ENCODE measurements at places on chromosomes 16 and 17.

- no peak for DNase-seq
Observed at GRCh38 chr16:73286346-73287267, 238.7 kb upstream of the ZFHX3 start.

DNA sequence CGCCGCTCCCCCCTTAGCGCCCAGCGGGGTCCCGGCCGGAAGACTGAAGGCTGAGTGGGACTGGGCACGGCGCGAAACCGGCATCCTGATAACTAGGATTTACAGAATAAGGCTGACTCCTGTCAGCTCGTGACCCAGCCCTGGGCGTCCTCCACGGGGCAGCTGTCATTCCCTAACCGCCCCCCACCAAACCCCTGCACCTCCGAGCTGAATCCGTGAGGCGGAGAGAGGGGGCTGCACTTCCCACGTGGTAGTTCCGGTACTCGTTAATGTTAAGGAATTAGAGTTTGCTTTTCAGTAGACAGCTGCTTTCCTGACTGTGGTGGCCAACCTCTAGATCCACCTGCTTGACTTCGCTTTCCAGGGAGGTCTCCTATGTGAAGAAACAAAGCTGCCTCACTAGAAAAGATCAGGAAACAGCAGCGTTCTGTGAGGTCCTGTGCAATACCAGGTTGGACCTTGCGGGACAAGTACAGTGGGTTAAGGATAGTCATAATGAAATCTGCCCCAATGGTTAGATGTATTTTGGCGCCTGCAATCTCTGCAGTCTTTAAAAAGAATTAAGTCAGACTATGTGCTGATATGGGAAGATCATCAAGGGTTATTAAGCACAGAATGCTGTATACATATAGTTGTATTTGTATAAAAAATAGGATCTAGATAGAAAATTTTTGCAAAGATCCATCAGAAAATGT is 1.1 kb upstream of the WBP2 start:
- DNase-seq: no peak

- no peak for DNase-seq
Observed at GRCh38 chr16:26747760-26748159, 319.0 kb upstream of the C16orf82 start.

DNA sequence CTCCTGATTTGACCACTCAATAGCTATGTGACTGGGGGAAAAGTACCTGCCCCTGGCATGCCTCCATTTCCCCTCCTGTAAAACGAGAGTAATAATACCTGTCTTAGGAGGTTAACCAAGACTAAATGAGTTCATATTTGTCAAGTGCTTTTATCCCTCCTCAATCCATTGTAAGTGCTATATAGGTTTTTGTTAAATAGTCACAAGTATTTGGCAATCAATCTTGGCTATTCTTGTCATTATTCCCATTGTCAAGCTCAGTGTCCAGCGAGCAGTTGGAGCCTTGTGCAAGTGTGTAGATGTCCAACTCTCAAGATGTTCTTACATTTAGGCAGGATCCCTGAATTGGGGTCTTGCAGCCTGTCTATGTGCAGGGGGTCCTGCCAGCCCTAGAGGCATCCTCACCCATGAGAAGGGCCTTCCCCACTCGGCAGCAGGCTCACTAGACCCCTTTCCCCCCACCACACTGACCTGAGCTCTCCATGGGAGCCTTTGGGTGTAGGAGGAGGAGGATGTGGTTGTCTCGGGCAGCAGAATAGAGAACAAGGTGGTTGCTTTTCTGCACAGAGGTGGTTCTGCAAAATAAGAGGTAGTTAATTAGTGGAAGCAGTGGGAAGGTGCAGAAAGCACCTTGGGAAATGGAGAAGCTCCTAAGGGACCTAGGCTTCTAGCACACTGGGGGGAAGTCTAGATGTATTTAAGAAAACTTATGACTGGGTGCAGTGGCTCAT is 18.0 kb downstream of the PIK3R6 start:
- DNase-seq: no peak

DNA sequence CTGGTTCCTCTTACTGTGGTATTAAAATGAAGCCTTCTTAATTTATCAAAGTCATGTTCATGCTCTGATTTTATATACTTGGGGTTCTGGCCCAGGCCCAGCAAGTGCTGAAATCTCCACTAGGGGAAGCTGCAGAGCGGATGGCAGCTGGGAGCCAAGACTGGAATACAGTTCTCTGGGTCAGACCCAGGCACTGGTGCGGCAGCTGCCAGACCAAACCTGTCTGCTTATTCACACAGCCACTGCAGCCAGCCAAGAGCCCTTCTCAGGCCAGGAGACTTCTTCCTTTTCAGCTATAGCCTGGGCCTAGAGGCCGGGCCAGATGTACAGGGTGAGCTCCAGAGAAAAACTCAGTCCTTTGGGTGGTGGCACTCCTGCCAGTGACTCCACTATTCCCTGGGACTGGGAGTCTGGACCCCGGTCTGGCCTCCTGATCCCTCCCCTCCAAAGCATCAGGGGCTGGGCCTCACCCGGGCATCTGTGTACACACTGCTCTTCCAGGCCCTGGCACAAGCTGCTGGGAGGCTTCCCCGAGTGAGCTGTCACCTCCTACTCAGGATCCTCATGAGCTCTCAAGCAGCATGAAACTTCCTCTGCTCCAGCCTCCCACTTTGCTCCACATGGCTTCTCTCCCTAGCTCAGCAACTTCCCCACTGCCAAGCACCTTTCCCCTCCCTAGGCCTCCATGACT is 24.4 kb downstream of the ATP6V0D1 start:
- DNase-seq: no peak

GRCh38 chr17:17120701-17121100 is 78.4 kb downstream of the MPRIP start:
- DNase-seq: no peak

- DNase-seq: peak; percentile 64
Observed at GRCh38 chr17:62478424-62478879, at the start of gene TLK2. TLK2 (plus strand) TSS chr17:62478825; CDS start chr17:62481126, 2,301 bp downstream.

- no peak for DNase-seq
Observed at GRCh38 chr16:13680021-13680889, 239.7 kb upstream of the ERCC4 start.

DNA sequence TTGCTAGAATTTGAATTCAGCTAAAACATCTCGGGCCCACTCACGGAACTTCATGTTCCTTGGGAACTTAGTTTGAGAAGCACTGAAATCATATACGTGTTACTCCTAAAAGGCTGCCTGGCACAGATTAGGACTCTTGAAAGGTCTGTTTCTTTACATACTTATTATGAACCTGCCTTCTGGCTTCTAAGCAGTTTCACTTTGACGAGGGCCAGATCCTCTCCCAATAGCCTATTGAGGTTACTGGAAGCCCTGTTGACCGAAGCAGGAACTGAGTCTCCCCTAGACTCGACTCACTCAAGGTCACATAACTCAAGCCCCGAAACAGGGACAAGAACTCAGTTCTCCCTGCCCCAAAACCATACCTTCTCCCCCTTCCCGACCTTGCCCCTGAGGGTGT is 121.9 kb upstream of the PLCG2 start:
- DNase-seq: no peak

DNA sequence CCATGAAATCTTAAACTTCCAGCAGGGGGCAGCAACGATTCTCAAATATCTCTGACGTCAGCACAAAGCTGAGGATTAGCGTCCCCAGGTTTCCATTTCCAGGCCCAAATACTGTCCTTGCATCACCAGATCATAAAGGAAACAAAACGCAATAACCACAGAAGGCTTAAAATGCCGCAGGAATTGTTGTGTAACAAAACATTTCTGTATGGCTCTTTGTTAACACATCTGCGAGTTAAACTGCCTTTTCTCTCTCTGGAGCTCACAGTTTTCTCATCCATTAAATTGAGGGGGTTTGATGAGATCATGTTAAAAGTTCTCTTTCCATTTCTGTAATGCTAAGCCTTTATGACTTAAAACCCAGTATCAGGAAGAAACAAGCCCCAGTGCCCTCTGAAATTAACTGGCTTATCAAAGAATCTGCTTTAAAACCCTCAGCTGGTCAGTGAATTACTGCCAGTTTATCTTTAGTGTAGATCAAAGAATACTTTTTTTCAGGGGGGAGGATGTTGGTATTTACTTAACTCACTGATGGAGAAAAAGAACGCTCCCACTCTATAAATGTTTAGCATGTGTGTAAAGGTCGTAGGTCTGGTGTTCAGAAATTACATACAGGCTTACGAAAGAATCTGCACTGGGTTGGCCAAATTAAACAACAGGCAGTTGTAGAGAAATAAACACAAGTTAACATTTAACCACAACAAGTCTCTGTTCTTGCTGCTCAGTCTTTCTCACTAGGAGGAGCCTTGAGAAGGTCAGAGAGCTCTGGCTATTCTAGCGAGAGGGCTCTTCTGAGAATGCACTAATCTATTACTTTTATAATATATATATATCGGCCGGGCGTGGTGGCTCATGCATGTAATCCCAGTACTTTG is 10.6 kb upstream of the TERF2 start:
- peak; percentile 42 for DNase-seq

DNA sequence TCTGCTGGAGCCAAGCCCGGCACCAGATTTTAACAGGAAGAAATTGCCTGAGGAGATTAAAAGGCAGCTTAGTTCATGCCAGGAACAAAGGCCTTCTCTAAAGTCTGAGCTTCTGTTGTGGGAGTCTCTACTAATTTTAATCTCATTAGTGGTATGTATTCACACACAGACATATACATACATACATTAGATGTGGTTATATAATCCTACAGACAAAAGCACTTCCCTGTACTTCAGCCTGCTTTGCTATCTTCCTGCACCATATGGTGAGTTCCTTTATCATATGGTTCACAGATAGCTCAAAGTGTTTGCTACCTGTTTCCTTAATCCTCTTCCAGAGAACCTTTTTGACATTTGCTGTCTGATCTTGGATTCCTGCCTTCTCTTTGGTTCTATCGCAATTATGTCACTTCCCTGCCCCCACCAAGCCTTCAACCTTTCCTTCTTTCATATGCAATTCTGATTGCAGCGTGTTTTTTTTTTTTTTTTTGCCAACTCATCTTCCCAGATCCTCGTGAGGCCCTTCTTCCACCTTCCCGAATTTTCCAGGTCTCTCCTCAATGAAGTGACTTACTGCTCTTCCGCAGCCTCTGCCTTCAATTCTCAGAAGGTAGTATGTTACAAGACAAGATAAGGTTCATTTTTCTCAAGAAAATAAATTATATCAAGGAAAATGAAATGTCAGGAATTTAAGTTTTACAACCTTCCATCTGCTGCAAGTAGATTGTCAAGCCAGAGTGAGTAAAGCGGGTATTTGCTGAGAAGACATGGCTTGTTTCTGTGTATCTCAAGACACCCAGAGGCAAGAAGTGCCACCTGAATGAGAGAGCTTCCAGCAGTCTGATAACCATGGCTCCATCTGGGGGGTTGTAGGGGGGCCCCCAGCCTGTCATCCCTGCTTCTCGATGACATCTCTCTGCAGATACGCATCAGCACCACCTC is 120.2 kb upstream of the CACNG3 start:
- no peak for DNase-seq

DNA sequence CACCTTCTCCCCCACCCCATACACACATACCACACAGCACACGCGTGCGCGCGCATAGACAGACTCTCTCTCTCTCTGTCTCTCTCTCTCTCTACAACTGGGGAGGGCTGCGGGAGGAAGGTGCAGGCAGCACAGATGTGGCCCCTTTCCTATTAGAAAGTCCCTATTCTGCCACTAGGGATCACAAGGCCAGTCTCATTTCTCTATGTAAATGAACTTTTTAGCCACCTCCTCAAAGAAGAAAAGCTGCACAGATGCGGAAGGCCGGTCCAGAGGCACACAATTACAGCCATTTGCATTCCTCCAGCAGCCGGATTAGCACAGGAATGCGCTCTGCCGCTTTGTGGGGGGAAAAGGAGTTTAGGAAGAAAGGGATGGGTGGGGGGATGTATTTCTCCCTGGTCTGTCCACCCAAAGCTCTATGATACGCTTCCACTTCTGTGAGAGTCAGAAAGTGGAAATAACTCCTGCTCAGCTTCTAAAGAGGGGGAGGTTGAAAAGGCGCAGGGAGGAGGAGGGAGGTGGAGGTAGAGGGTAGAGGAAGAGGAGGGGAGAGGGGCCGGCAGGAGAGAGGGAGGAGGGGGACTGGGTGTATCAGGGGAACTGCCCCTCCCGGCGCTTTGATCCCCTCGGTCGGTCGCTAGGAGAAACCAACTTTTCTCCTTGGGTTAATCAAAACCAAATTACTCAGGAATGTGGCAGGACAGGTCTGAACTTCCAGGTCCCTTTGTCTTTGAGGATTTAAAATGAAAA is 11.7 kb downstream of the ZFHX3 start:
- no peak for DNase-seq

DNA sequence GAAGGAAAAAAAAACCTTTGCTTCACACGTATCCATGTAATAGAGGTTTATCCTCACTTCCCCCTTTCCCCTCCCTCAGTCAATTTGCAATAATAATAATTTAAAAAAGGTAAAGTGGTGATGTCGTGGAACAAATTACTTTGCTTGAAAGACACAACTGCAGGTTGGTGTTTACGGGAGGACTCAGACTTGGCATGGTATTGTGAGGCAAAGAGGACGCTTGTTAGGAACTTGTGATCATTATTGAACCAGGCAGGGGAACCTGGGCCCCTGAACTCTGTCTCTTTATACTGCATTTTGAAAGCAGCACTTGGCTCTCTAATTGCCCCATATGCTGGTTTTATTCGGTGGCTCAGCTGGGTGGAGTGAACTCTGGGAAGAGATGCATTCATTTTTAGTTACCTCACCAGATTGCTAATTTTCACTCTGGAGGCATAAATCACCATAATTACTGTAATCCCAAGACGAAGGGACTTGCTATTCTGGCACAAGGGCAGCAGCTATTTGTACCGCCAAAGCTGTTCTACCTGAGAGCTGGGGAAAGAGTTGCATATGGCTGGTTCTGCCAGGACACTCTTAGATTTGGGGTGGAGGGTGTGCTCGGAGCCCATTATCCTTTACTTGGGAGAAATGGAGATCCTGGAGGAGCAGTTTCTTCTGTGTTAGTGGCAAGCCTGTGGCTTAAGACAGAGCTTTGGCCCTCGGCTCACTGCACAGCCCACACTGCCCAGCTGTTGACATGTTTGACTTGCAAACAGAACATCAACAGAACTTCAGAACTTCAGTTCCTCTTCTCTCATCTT is 5.7 kb upstream of the DHX8 start:
- DNase-seq: no peak

GRCh38 chr17:80146121-80147034 is 550 bp downstream of the EIF4A3 start:
- DNase-seq: no peak

DNA sequence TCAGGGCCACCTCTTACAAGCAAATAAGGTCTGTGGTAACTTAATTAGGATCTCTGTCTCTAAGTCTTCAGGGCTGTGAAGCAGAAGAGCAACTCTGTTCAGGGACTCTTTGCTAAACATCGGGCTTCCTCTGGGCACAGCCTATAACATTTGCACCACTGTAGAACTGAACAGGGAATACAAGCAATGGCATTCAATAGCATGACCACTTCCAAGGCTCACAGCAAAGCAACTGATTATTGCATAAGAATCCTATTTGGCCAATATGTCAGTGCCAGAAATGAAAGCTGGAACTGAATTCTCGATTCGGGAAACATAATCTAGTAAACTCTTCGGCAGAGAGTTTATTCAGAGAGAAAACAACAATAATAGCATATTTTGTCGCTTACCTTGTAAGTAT is 92.2 kb upstream of the AMZ2 start:
- no peak for DNase-seq

DNA sequence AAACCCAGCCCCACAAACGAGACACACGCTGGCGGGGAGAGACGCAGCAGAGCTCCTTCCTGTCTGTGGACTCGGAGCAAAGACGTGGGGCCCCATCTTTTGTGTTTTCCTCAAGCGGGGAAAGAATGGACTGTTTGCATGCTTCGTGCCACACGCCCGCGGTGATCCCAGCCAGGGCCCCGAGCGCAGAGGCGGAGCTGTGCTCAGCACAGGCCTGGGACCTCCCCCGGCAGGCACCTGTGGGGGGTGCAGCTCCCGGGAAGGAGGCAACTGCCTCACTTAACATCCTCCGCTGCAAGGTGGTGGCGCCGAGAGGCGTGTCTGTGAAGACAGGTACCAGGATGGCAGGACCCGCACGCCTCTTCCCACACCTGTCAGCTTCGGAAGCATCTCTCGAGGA is 19.1 kb downstream of the TRARG1 start:
- no peak for DNase-seq
